Daoy (cell line): ENCODE measurements at places on chromosomes 13 and 19.

DNA sequence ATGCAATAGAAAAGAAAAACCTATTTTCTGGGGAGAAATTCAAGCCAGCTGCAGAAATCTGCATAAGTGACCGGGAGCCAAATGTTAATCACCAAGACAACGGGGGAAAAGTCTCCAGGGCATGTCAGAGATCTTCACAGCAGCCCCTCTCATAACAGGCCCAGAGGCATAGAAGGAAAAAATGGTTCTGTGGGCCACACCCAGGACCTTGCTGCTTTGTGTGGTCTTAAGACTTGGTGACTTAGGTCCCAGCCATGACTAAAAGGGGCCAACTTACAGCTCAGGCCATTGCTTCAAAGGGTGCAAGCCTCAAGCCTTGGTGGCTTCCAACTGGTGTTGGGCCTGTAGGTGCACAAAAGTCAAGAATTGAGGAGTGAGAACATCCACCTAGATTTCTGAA is 2847.6 kb upstream of the PCDH20 start:
- no peak for DNase-seq

- peak; percentile 48 for DNase-seq
These were observed 17.2 kb upstream of the DACT3 start for GRCh38 chr19:46678110-46678732.

- DNase-seq = no peak
These were observed 1.5 kb downstream of the LRRC63 start for GRCh38 chr13:46213242-46213641.

- DNase-seq = no peak
These were observed 82.6 kb downstream of the NUFIP1 start for GRCh38 chr13:44906713-44907112.

DNA sequence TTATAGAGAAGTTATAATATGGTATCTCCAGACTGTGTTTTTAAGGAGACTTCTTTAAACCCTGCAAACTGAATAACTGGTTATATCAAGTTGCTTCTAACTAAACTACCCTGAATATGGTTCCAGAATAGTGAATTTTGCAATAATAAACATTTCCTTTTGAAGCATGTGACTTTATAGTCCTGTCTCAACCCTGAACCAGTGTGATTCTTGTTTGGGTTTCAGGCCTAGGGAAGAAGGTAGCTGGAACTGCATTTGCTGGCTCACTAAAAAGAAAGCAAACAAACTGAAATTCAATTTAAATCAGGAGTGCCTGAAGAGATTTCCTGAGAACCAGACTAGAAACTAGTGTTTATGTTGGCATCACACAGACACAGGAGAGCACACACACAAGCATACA is 4.9 kb downstream of the ARHGEF7 start:
- no peak for DNase-seq

DNA sequence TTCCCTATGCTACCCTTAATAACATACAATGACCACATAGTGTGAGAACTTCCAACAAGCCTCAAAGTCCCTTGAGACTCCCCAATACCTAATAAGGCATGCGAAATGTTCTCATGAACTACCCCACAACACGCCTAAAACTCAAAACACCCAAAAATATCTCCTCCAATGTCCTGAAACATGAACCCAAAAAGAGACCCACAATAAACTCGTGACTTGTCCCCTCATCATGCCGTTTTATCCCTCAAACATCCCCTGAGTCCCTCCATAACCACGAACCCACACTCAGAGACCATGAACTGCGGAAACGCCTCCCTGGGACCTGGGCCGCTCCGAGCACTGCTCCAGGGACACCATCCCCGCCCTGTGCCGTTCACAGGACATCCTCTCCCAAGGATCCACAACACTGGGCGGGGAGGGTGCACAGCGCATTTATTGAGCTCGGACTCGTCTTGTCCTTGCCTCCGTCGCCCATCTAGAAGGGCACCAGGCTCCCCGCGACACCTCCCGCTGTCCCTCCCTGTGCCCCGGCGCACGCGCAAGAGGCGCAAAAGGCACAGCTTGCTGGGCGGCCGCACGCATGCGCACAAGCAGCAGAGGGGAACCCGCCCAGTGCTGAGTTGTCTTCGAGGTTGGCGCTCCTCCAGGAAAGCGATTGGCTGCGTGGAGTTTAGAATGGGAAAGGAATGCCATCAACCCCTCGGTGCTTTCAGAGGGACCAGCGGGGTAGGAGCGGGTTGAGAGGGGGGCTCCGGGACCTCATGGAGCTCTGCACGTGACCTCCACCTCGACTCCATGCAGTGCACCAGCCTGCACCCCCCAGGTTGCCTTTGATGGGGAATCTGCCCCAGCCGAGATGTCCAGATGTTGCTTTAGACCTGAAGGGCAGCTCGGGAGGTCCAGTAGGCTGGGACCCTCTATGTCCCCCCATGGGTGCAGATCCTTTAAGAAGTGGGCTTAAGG is 8.8 kb downstream of the FXYD3 start:
- DNase-seq = peak; percentile 96

DNA sequence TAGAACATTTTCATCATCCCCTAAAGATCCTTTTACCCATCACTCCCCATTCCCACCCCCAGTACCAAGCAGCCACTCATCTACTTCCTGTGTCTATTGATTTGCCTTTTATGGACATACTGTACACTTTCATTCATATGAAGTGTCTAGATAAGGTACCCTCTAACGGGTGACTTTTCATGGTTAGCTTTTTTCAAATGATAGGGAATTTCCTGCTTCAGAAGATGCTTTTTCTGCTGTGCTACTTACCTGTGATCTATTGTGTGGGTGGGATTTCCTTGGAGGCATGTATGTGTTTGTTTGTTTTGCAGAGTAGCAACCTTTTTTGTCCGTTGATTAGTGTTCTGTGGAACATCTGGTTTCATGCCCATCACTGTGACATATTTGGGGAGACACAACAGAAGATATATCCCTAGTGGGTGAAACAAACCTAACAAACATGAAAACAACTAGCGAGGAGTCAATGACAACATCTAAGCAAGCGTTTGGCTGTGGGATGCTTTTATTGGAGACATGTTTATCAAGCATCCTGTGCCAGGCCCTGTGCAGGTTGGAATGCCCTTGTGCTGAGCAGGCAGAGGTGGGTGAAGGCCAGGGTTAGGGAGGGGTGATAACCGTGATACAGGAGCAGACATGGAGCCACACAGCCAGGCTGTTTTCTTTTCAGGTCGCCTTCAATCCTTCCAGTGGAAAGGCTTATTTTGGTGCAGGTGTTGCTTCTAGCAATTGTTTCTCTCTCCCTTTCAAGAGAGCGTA is 17.6 kb downstream of the SPINT2 start:
- DNase-seq = no peak

GRCh38 chr13:32840113-32840512 is 176.1 kb upstream of the KL start:
- DNase-seq = no peak

DNA sequence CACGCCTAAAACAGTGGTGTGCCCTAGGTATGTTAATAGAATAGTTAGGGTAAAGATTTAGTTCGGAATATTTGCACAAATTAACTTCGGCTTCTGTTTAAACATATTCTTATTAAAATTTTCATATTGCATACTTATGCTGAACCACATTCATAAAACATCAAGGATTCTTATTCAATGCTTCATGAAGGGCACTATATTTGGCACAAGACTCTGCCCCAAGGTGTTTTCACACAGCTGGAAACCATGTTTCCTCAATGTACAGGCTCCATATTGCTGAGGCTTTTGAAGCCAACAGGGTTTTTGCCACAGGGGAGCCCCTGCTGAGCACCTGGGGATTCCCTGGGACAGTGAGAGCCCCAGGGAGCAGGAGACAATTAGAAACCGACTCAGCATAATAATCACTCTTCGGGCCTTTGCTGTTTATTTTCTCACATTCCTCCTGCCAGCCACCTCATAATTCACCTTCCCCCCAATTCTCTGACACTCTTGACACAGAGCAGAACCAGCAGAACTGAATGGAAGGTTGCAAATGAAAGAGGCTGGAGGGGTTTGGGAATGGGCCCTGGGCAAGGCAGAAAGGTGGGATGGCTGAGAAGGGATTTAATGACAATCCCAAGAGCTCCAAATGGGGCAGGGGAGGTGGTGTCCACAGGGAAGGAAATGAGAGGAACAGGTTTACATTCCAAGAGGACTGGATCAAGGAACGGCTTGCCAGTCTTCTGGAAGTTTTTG is 72.3 kb upstream of the POMP start:
- no peak for DNase-seq

- no peak for DNase-seq
These were observed 40.8 kb downstream of the CHST8 start for GRCh38 chr19:33662391-33663092.

GRCh38 chr19:57566396-57567265 is 7.0 kb upstream of the ZNF550 start:
- no peak for DNase-seq

GRCh38 chr13:53100394-53101063 is 71.9 kb downstream of the OLFM4 start:
- DNase-seq = no peak

GRCh38 chr19:18788529-18789421 is 2.3 kb downstream of the COMP start:
- DNase-seq = peak; percentile 2

DNA sequence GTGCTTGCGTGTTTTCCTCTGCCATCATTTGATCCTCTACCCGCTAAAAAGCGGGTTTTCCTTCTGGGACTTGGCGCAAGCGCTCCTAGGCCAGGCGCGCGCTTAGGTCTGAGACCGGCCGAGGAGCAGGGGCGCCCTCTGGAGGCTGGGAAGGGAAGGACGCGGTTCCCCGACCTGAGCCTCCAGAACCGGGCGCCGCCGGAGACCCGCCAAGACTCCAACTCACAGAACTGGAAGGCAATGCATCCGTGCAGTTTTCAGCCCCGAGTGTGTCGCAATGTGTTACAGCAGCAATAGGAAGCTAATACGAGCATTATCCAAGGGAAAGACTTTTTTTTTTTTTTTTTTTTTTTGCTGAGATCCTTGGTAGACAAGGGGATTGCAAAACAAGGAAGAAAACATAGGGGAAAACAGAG is 190.9 kb downstream of the COL4A1 start:
- no peak for DNase-seq

GRCh38 chr13:20209948-20210347 is 17.2 kb upstream of the GJB2 start:
- no peak for DNase-seq

GRCh38 chr13:108985166-108985565 is 355.8 kb downstream of the MYO16 start:
- DNase-seq = peak; percentile 56

GRCh38 chr13:99386911-99387788 is 80.0 kb upstream of the GPR183 start:
- DNase-seq = peak; percentile 47

GRCh38 chr13:102325321-102325720 is 76.5 kb downstream of the FGF14 start:
- no peak for DNase-seq

GRCh38 chr19:47589824-47590223 is 16.9 kb upstream of the ZNF541 start:
- DNase-seq = no peak

- DNase-seq = no peak
These were observed 84.3 kb downstream of the PCCA start for GRCh38 chr13:100173203-100173602.

GRCh38 chr19:29001597-29002245 is 211.2 kb downstream of the UQCRFS1 start:
- no peak for DNase-seq

DNA sequence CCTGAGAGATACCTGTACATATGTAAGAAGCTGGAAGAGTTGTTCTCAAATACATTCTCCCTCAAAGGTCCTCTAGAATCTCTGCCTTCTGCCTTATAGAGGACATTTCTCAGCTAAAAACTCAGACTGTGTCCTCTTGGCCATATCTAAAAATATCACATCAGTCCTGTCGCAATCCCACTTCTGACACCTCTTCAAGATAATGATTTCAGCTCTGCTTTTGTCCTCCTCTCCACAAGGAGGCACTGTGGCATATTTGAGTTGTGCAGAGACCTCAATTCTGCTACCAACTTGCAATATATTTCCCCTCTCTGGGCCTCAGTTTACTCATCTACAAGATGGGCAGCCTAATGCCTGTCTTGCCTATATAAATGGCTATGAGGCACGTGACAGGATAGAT is 16.6 kb downstream of the ADAMTS10 start:
- no peak for DNase-seq

DNA sequence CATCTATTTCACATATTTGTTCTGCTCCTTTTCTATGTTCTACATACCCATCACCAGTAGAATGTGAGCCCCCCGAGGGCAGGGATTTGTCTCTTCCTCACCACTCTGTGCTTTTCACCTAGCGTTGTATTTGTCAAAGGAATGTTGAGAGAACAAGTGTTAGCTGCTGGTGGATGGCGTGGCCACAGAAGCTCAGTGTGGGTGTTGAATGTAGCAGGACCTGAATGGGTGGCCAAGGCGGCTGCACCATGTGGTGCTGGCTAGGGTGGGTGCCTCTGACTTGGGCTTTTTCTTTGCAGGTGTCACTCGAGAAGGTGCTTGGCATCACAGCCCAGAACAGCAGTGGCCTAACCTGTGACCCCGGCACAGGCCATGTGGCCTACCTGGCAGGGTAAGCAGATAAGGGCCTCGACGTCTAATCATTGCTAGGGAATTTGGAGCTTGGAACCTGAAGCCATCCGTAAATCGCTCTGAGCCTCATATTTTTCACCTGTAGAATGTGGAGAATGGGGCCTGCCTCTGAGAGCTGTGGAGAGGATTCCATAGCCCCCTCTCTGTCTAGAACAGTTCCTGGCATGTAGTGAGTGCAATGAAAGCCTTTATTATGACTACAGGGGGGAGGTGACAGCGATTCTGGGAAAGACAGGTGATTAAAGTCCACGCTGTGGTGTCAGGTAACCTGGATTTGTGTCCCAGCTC is 3.9 kb downstream of the WDR62 start:
- no peak for DNase-seq

DNA sequence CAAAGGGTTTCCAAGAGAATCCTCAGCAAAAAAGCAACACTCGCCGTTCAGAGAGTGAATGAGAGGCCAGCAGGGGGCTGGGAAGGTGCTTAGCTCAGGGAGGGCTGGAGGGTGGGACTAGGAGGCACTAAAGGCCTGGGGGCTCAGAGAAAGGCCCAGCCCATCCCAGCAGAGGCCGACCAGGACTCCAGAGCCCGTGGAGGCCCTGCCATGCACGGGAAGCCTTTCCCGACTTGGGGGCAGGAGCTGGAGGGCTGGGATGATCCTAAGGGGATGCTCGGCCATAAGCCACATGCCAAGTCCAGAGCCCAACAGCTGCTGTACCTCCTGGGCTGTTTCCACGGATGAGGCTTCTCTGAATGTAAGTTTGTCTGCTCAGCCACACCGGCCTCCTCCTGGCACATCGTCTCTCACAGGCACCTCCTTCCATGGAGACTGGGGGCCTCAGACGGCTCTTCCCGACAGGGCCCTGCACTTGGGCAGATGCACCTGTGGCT is 19.5 kb downstream of the RASA3 start:
- DNase-seq = no peak

- DNase-seq = no peak
These were observed 1.3 kb upstream of the SIGLEC10 start for GRCh38 chr19:51418707-51419106.
